ENCODE measurements at places on chromosomes 3 and 15. TPM values are rescaled to one million over a fixed set of nuclear protein-coding genes. Genes with fewer than 3 reads are reported as not detected.
A peak's percentile ranks its signal among the peaks of the same experiment; 100 is the strongest.

MESP1 gene
- 1.9 TPM for total RNA-seq

ZKSCAN7 gene
- total RNA-seq = 27.4 TPM

GOLGA6L7 gene
- not detected for total RNA-seq

DNA sequence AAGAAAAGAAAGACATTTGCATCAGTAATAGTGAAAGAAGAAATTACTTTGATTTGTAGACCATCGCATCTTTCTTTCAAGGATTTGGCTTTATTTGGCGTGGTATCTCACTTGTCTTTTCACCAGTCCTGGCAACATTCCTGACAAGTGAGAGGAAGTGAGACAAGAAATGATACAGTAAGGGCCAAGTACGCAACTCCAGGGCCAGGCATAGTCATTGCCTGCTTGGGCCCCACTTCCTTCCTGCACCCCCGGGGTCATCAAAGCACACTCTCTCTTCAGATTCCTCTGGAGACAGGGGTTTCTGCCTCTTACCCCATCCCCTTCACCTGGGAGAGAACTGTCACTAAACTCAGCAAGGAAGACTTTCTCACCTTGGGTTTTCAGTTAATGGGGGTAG lies 55.1 kb downstream of the CD47 start:
- no peaks in the 10 kb centered on the region for H3K36me3 ChIP-seq
- peaks cover 8% of the 10 kb centered on the region for H3K4me1 ChIP-seq
- H3K27me3 ChIP-seq = no peaks in the 10 kb centered on the region
- no peak for DNase-seq
- no peak overlapping the region for H3K4me3 ChIP-seq
- no peak overlapping the region for H3K27ac ChIP-seq

GRCh38 chr3:51968883-51969678 lies 1.8 kb upstream of the PCBP4 start:
- H3K4me1 ChIP-seq = peaks cover 20% of the 10 kb centered on the region
- no peak for DNase-seq
- peak overlapping the region; percentile 86 for H3K27ac ChIP-seq
- H3K36me3 ChIP-seq = no peaks in the 10 kb centered on the region

- H3K4me3 ChIP-seq = no peak overlapping the region
- no peak for DNase-seq
- H3K4me1 ChIP-seq = no peaks in the 10 kb centered on the region
- H3K27me3 ChIP-seq = peaks cover 61% of the 10 kb centered on the region
- H3K27ac ChIP-seq = no peak overlapping the region
- no peaks in the 10 kb centered on the region for H3K36me3 ChIP-seq
Observed at GRCh38 chr15:99099661-99100060, 5.2 kb upstream of the SYNM start.

MELTF gene
- total RNA-seq = 9.0 TPM

- no peak for DNase-seq
- no peaks in the 10 kb centered on the region for H3K36me3 ChIP-seq
- no peak overlapping the region for H3K4me3 ChIP-seq
Observed at GRCh38 chr3:191740712-191741111, 279.7 kb downstream of the PYDC2 start.

GRM7 gene
- total RNA-seq = 1.1 TPM

GOLGA8Q gene
- 3.9 TPM for total RNA-seq

GRCh38 chr3:128504533-128504915 lies 11.5 kb upstream of the GATA2 start:
- no peaks in the 10 kb centered on the region for H3K4me1 ChIP-seq
- H3K4me3 ChIP-seq = no peak overlapping the region
- no peak for DNase-seq
- H3K36me3 ChIP-seq = no peaks in the 10 kb centered on the region
- H3K27ac ChIP-seq = no peak overlapping the region
- no peaks in the 10 kb centered on the region for H3K27me3 ChIP-seq

GRCh38 chr15:90654233-90655136 lies 62.7 kb upstream of the BLM start:
- DNase-seq = peak; percentile 11
- H3K36me3 ChIP-seq = no peaks in the 10 kb centered on the region
- H3K27ac ChIP-seq = no peak overlapping the region
- H3K4me1 ChIP-seq = peaks cover 7% of the 10 kb centered on the region
- H3K27me3 ChIP-seq = no peaks in the 10 kb centered on the region
- no peak overlapping the region for H3K4me3 ChIP-seq

TNFAIP8L3 gene
- total RNA-seq = not detected

DNA sequence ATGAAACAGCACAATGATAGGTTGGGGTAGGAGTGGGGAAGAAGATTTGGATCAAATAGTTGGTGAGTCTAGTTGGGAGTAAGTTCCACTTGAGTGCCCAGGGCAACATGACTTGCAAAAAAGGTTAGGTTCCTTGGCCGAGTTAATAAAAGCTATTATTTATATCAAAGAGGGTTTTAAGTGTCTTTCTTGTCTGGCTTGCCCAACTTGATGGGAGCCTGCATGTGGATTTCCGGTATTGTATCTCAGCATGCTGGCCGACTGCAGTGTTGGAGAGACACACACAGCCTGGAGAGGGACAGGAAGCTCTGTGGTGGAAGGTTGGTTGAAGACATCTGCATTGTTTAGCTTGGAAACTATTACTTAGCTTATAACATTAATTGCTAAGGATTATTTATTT lies 449.5 kb upstream of the TBL1XR1 start:
- H3K4me1 ChIP-seq = peaks cover 4% of the 10 kb centered on the region
- H3K27ac ChIP-seq = no peak overlapping the region
- no peaks in the 10 kb centered on the region for H3K27me3 ChIP-seq
- DNase-seq = no peak
- no peak overlapping the region for H3K4me3 ChIP-seq

FHIT gene
- total RNA-seq = 3.4 TPM

APOD gene
- total RNA-seq = not detected

ZNF710 gene
- total RNA-seq = 20.2 TPM

- peaks cover under 1% of the 10 kb centered on the region for H3K4me1 ChIP-seq
- no peak overlapping the region for H3K27ac ChIP-seq
- no peaks in the 10 kb centered on the region for H3K36me3 ChIP-seq
- peak; percentile 38 for DNase-seq
- no peaks in the 10 kb centered on the region for H3K27me3 ChIP-seq
Observed at GRCh38 chr3:33980252-33980651, 181.8 kb downstream of the PDCD6IP start.

MITF gene
- 57.3 TPM for total RNA-seq

GPR149 gene
- not detected for total RNA-seq

LINGO1 gene
- total RNA-seq = 31.8 TPM

- no peak for DNase-seq
- H3K27ac ChIP-seq = no peak overlapping the region
- no peak overlapping the region for H3K4me3 ChIP-seq
- no peaks in the 10 kb centered on the region for H3K36me3 ChIP-seq
- no peaks in the 10 kb centered on the region for H3K4me1 ChIP-seq
Observed at GRCh38 chr3:148036331-148036876, 627.2 kb downstream of the ZIC1 start.

- H3K27me3 ChIP-seq = no peaks in the 10 kb centered on the region
- no peak overlapping the region for H3K27ac ChIP-seq
- H3K36me3 ChIP-seq = no peaks in the 10 kb centered on the region
- H3K4me1 ChIP-seq = peaks cover 11% of the 10 kb centered on the region
Observed at GRCh38 chr3:15491143-15491542, 30.4 kb downstream of the COLQ start.

UBR1 gene
- total RNA-seq = 22.2 TPM

DNA sequence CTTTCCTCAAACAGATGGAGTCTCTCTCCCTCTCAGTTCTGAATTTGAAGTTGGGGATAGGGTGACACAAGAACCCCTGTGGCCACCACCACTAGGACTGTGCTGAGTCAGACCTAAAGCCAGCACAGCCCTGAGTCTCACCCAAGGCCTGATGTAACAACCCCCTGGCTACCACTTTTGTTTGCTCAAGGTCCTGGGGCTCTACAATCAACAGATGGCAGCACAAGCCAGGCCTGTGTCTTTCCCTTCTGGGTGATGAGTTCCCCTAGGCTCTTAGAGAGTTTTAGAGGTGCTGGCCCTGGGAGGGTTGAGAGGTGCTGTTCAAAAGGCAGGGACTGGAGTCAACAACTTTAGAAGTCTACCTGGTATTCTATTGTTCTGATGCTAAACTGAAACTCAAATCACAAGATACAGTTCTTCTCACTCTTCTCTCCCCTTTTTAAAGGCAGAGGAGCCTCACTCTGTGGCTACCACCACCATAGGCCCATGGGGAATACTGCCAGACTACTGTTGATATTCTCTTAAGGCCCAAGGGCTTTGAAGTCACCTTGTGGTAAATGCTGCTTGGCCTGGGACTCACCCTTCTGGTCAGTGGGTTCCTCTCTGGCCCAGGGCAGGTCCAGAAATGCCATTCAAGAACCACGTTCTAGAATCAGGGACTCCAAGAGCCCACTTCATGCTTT lies 6.5 kb downstream of the OR5K4 start:
- H3K4me3 ChIP-seq = no peak overlapping the region
- H3K36me3 ChIP-seq = no peaks in the 10 kb centered on the region
- no peak overlapping the region for H3K27ac ChIP-seq
- no peaks in the 10 kb centered on the region for H3K27me3 ChIP-seq
- no peaks in the 10 kb centered on the region for H3K4me1 ChIP-seq
- no peak for DNase-seq

DNA sequence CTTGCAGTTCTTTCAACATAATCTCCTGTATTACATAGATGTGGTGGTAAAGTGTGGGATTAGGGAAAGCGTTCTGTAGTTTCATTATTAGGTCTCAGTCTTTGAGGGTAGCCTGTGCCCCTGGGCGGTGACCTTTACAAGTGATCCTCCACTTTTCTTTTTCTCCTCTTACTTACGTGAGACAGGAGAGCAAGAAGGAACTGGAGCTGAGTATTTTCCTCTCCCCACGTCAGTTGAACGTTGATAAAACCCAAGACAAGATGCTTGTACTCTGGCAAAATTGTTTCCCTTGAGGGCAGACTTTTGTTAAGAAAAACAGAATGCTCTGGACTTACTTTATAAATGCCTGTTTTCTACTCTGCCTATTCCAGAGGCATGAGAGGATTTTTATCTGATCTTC lies 378.7 kb downstream of the ZNF385D start:
- H3K27me3 ChIP-seq = no peaks in the 10 kb centered on the region
- H3K27ac ChIP-seq = no peak overlapping the region
- no peak for DNase-seq
- no peaks in the 10 kb centered on the region for H3K36me3 ChIP-seq
- no peak overlapping the region for H3K4me3 ChIP-seq

CLDN11 gene
- total RNA-seq = 0.35 TPM

DNA sequence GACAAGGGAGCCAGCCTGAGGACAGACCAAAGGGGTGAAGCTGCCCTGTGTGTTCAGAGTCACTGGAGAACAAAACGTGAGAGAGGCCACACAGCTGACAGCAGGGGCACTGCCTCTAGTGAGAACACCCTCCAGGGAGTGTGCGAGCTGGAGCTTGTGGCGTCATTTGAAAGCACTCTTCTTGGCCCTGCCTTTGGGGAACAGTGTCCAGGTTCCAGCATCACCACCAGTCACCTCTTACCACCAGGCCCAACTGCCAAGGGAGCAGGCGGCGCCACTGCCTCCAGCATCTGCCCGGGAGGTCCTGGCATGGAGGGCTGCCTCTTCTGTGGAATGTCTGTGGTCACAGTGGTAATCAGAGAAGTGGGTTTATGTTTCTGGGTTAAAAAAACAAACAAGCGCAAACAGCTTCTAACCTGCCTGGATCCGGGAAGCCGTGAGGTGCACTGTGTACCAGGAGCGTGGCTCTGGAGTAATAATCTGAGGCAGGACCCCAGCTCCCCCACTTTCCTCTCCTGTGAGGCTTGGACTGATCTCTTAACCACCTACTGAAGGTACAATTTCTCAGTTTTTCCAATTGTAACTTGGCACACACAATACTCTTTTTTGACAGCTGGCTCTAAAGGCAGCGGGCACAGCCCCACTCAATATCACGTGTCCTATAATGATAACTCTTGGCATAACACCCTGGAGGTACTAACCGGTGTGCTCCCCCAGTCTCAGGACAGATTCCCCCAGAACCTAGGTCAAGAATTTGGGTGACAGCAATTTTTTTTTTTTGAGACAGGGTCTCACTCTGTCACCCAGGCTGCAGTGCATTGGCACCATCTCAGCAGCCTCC lies 32.2 kb upstream of the CDCP1 start:
- H3K36me3 ChIP-seq = no peaks in the 10 kb centered on the region
- DNase-seq = peak; percentile 48
- H3K27me3 ChIP-seq = no peaks in the 10 kb centered on the region
- no peak overlapping the region for H3K4me3 ChIP-seq
- H3K4me1 ChIP-seq = peaks cover 13% of the 10 kb centered on the region

DNA sequence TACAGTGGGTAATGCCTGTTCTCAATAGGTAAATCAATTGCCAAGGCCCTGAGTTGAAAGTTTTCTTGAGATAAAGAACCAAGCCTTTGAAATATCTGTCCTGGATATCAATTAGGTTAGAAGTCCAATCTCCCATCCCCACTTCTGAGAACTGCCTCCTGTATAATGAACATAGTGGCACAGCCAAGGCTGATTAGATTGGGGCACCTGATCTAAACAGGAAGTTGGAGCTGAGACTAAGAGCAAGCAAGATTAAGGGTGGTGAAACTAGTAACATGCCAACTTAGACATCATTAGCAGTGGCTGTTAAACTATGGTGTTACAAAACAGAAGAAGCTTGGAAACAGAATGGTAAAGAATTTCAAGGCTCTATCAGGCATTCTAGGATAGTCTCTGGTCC lies 137.7 kb upstream of the TMEM108 start:
- H3K27me3 ChIP-seq = no peaks in the 10 kb centered on the region
- no peaks in the 10 kb centered on the region for H3K4me1 ChIP-seq
- H3K4me3 ChIP-seq = no peak overlapping the region
- H3K36me3 ChIP-seq = no peaks in the 10 kb centered on the region
- no peak for DNase-seq

TMC3 gene
- 0.21 TPM for total RNA-seq

DNA sequence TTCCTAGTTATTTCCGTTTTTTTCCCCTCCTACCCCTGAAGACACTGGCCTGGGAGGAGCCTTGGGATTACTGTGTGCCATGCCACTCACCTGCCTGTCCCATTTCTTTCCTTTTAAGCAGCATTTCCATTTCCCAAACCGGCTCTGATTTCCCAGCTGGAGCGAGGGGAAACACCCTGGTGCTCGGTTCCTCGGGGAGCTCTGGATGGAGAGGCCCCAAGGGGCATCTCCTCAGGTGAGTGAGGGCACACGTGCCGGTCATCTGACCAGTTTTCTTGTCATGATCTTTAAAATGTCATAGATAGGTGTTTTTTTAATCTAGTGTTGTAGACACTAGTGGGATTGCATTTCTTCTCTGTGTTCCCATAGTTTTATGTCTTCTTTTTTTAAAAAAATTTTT lies 2.7 kb downstream of the ZNF662 start:
- H3K27me3 ChIP-seq = no peaks in the 10 kb centered on the region
- no peak overlapping the region for H3K4me3 ChIP-seq
- no peaks in the 10 kb centered on the region for H3K4me1 ChIP-seq
- no peak overlapping the region for H3K27ac ChIP-seq

GRCh38 chr15:88615303-88616107 lies 5.6 kb upstream of the AEN start:
- DNase-seq = no peak
- H3K36me3 ChIP-seq = no peaks in the 10 kb centered on the region
- no peak overlapping the region for H3K4me3 ChIP-seq
- no peak overlapping the region for H3K27ac ChIP-seq
- peaks cover 5% of the 10 kb centered on the region for H3K27me3 ChIP-seq

GRCh38 chr15:39404767-39405181 lies 176.1 kb upstream of the THBS1 start:
- no peaks in the 10 kb centered on the region for H3K36me3 ChIP-seq
- DNase-seq = peak; percentile 94
- H3K27me3 ChIP-seq = no peaks in the 10 kb centered on the region
- H3K4me3 ChIP-seq = no peak overlapping the region
- H3K27ac ChIP-seq = peak overlapping the region; percentile 76

- no peak overlapping the region for H3K27ac ChIP-seq
- no peaks in the 10 kb centered on the region for H3K36me3 ChIP-seq
- H3K27me3 ChIP-seq = no peaks in the 10 kb centered on the region
Observed at GRCh38 chr15:66886686-66887273, 178.6 kb upstream of the SMAD3 start.
